ENCODE measurements at places on chromosomes 1 and 21.
A peak's percentile ranks its signal among the peaks of the same experiment; 100 is the strongest.

DNA sequence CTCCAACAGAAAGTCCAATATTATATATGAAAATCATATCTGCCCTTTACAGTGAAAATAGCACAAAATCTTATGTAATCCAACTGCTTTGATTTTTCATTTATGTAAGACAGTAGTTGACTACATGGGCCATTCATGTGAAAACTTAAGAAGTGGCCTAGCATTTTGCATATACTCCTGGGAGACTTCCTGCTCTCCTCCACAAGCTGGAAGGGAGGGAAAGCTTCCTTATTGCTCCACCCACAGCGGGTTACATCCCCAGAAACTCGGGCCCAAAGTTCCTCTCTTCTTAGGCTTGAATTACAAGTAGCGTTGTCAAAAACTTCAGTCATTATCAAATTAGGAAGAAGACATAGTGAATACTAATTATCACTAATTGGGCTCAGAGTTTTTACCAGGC is 29.2 kb downstream of the FYB2 start:
- DNase-seq: no peak

GRCh38 chr1:90510143-90510542 is 207.0 kb downstream of the BARHL2 start:
- no peak for DNase-seq

GRCh38 chr1:2240270-2241156 is 12.4 kb downstream of the SKI start:
- no peak for DNase-seq

- DNase-seq: no peak
These were observed 30.4 kb upstream of the PDE4B start for GRCh38 chr1:65762081-65762862.

DNA sequence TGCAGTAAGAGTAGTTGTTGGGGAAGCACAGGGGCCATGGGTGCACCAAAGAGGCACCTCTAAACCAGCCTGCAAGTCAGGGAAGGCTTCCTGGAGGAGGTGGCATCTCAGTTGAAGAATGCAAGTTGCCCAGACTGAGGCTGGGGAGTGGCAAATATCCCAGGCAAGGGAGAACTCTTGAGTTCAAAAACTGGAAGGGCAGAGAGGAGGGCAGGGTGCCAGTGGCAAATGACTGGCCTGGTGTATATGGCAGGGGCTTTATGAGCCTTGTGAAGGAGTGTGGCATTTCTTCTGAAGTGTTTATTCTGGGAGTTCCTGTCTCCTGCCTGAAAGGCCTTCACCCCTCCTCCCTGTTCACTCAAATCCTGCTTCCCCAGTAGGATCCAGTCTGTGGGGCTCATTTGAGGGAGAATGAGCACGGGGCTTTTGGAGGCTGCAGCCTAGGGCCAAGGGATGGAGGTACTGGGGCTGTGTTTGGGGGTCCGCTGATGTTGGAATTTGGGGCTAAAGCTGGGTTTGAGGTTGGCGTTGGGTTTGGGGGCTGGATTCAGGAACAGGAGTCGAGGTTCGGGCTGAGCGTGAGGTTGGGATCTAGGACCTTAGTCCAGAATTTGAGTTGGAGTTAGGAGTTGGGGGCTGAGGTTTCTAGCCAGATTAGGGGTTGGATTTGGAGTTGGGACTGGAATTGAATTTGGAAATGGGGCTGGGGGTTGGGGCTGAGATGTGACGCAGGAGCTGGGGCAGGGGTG is at the start of gene TMEM125:
TMEM125 (plus strand) TSS at position 357 of the 749 bp plus-strand sequence. CDS start 2,740 bp downstream, outside the sequence.
- no peak for DNase-seq

GRCh38 chr1:194081444-194081843 is 895.0 kb upstream of the B3GALT2 start:
- DNase-seq: no peak

- no peak for DNase-seq
These were observed 69.5 kb downstream of the RHOU start for GRCh38 chr1:228804640-228805413.

DNA sequence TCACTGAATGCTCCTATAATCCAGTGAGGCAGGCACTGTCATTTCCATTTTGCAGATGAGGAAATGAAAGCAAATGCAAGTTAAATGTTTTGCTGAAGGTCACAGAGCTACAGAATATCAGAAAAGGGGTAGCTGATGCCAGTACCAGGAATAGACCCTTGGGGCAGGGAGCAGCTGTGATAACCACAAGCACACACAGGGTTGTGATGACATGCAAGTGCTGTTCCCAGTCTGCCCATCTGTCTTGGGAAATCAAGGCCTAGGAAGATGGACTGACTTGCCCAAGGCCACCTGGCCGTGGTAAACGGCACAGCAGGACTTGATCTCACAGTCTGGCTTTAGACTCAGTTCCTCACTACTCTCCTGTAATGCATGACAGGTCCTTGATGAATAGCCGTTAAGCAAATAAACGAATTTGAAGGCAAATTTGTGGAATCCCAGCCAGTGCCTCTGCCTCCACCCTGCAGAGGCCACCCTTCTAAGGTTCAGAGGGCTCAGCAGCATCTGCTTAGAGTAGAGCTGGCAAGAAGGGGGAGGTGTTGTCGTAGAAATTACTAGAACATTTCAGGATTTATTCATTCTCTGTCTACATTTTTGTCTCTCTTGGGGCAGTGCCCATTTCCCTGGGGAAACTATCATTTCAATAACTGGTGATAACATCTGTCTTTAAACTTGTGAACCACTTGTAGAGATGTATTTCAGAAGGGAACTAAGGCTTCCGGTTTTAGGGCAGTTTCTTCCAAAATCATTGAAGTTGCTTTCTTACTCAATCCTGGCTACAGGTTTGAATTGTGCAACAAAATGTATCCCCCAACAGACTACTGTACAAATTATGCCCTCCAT is 53.2 kb upstream of the MRPS6 start:
- DNase-seq: no peak

GRCh38 chr1:71882226-71882625 is 400.1 kb downstream of the NEGR1 start:
- DNase-seq: no peak

DNA sequence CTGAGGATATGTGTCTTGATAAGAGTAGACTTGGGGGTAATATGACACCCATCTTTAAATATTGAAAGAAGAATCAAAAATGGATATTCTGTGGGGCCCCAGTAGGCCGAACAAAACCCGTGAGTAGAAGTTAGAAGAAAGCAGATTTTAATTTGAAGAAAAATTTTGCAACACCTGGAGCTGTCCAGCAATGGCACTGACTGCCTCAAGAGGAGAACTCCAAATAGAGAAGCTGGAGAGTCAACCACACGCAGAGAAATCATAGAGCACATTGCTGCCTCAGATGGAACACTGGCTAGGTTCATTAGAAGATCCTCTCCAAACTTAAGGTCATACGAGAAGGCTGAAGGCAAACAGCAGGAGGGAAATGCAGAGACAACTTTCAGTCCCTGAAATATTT is 6.8 kb downstream of the NHLH1 start:
- DNase-seq: no peak

DNA sequence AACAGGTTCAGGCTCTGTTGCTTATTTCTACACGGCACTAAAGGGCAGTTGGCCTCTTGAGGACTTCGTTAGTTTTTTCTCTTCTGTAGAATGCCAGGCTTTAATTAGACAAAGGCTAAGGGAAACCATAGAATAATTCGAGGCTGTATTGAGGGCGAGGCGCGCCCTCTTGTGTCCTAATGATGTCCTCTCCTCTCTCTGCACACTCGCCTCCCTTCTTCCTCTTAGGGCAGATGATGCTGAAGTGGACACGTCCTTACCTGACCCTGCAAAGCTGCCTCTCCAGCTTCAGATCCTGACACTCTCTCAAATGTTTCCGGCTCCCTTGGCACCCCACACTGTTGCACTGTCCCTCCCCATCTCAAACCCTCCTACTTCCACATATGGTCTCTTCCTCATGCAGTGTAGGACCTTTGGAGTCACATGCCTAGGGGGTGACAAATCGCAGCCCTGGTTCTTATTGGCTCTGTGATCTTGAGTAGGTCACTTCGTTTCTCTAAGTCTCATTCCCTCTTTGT is 1.9 kb upstream of the ZSCAN20 start:
- DNase-seq: peak; percentile 71

DNA sequence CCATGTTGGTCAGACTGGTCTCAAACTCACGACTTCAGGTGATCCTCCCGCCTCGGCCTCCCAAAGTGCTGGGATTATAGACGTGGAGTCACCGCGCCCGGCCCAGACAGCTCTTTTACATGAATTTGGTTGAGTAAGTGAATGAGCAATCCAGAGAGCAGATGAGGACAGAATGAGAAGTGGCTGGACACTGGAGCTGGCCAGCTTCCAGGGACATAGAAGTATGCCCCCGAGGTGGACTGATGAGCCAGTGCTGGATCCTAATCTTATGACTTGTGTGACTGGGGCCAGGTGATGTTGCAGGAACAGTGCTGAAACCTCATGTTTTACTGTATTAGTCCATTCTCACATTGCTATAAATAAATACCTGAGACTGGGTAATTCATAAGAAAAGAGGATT is 35.9 kb upstream of the KANK4 start:
- no peak for DNase-seq

- DNase-seq: no peak
These were observed 20.0 kb downstream of the H3-3A start for GRCh38 chr1:226082587-226082917.

- DNase-seq: no peak
These were observed 8.3 kb downstream of the TTC4 start for GRCh38 chr1:54723985-54724384.

DNA sequence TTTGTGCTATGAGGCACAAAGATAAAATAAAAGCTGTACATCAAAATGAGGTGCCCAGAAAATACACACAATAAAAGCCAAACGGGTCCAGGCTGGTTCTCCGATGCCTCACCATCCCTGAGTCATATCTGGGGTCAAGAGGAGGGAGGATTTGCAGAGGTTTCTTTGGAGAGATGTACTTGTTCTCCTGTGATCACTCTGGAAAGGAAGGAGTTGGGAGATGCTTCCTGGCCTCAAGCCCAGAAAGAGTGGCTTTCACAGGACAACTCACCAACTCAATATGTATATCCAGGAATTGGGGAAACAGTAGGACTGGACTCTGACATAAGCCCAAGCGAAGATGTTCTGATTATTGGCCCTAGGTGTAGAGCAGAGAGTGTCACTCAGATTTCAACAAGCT is 51.9 kb downstream of the DIPK1A start:
- peak; percentile 97 for DNase-seq

GRCh38 chr1:246029616-246030015 is 477.5 kb downstream of the SMYD3 start:
- no peak for DNase-seq

GRCh38 chr1:110728388-110729001 is 53.8 kb upstream of the KCNA3 start:
- DNase-seq: no peak

DNA sequence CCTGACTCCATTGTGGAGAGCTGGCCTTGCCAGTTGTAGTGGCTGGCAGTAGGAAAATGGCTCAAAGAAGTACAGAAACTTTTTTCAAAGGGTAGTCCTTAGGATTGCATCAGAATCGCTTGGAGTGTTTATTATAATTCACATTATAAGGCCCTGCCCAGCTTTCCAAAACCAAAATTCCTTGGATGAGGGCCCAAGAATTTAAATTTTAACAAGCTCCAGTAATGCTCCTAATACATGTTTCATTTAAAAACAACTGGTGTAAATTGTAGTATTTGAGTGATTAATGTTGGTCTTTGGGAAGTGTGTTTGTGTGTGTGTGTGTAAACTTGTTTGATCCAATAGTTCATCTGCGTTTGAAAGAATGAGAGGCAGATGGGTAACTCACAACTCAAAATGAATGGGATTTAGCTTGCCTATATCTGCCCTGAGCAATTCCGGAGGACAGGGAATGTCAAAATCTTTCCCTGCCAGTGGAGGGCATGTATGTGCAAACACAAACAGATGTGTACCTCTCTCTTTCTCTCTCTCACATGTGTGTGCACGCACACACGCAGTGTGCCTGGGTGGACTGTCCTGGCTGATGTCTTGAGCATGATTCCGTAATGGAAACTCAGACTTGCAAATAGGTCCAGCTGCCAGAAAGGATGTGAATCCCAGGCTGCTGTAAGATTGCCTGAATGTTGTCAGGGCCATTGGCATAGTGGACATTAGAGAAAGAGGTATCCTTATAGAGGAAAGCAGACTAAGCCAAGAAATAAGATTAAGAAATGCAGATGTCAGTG is 293.1 kb downstream of the LMX1A start:
- no peak for DNase-seq

- no peak for DNase-seq
These were observed 6.3 kb downstream of the ZMPSTE24 start for GRCh38 chr1:40264354-40264781.

GRCh38 chr1:212514782-212515181 is 82.1 kb downstream of the NENF start:
- no peak for DNase-seq

- no peak for DNase-seq
These were observed 38.1 kb upstream of the EPHA8 start for GRCh38 chr1:22525211-22525610.

DNA sequence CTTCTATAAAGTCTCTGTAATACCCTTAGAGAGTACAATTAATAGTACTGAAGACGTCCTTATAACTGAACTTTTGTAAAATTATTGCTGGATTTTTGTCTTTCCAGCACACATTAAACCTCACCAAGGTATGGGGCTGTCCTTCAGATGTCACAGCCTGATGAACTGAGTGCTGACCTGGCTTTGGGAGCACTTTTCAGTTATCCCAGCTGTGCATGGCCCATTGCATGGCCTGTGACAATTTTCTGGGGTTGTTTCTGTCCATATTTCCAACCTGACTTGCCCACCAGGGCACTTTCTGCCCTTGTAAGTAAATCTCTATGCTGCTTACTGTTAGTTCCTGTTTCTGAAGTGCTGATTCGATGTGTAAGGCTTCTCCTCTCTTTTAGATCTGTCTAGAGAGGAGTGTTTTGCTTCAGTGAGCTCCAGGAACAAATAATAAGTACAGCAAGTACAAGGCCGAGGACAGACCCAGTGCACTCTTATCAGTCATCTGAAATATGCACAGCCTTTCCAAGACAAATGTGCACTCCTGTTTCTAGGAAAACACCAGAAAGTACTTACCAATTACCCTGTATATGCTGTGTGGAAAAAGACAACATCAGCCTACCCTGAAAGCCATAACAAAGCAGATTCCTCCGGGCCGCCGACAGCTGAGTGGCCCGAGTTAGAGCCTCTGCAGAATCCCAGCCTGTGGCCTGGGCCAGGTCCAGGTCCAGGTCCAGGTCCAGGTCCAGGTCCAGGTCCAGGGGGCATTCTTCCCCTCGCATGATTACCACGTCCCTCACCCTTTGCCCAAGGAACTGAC is 121.7 kb downstream of the DHRS3 start:
- DNase-seq: no peak

- no peak for DNase-seq
These were observed 2.7 kb downstream of the GLIS1 start for GRCh38 chr1:53736290-53736689.

DNA sequence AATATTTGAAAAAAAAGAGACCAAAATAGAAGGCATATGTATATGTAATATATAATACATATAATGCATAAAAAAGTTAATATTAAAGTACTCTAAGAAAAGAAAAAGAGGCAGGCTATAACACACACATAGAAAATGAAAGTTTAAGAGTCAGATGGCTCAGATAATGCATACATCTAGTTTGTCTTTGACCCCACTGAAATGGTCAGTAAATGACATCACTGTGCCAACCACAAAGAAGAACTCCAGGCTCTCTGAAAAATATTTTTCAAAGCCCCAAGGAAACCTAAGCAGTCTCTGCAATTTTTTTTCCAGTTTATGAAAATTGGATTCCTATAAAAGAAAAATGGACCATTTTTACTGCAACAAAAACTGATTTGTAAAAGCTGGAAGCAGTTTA is 55.4 kb upstream of the SCYL3 start:
- no peak for DNase-seq

- DNase-seq: peak; percentile 33
These were observed 410.1 kb downstream of the BRINP3 start for GRCh38 chr1:190067592-190067991.

- DNase-seq: no peak
These were observed at the start of gene S100A6 for GRCh38 chr1:153535242-153536011. S100A6 (minus strand) TSS chr1:153535991; CDS start chr1:153535339, 652 bp downstream.

GRCh38 chr1:92949937-92950817 is 11.1 kb downstream of the DIPK1A start:
- DNase-seq: peak; percentile 72
